ENCODE measurements at places on chromosomes 2 and 18. TPM values are rescaled to one million over a fixed set of nuclear protein-coding genes. Genes with fewer than 3 reads are reported as not detected.

MBP gene
- total RNA-seq: 55.7 TPM

CAVIN2 gene
- 0.15 TPM for total RNA-seq

HOXD11 gene
- total RNA-seq: not detected

ERCC3 gene
- total RNA-seq: 58.2 TPM

DUSP28 gene
- total RNA-seq: 3.6 TPM

GTF2A1L gene
- not detected for total RNA-seq

HES6 gene
- 4.8 TPM for total RNA-seq

LYPD6 gene
- not detected for total RNA-seq

MARCHF4 gene
- not detected for total RNA-seq

LYG1 gene
- total RNA-seq: 0.58 TPM

GALR1 gene
- total RNA-seq: not detected

STAT4 gene
- total RNA-seq: 38.0 TPM

LBX2 gene
- 0.39 TPM for total RNA-seq

KIAA2012 gene
- not detected for total RNA-seq

SRD5A2 gene
- not detected for total RNA-seq

ZNG1B gene
- 37.6 TPM for total RNA-seq

NR4A2 gene
- 1.9 TPM for total RNA-seq

UCN gene
- total RNA-seq: 2.4 TPM

LOXHD1 gene
- not detected for total RNA-seq

INHBB gene
- total RNA-seq: not detected

ST3GAL5 gene
- total RNA-seq: 7.6 TPM

C2orf78 gene
- total RNA-seq: not detected

CYS1 gene
- 0.09 TPM for total RNA-seq

ALKAL2 gene
- not detected for total RNA-seq

ALPP gene
- not detected for total RNA-seq

GCG gene
- not detected for total RNA-seq

OSBPL6 gene
- 1.0 TPM for total RNA-seq

SLC30A3 gene
- total RNA-seq: 0.50 TPM

PTH2R gene
- 0.29 TPM for total RNA-seq

ANKRD30BL gene
- not detected for total RNA-seq

HOXD1 gene
- not detected for total RNA-seq

AGXT gene
- total RNA-seq: not detected

RBM44 gene
- total RNA-seq: 2.1 TPM

DES gene
- not detected for total RNA-seq

ADD2 gene
- total RNA-seq: 2.0 TPM

EGR4 gene
- 0.11 TPM for total RNA-seq

CFAP65 gene
- not detected for total RNA-seq

PSMA8 gene
- 0.58 TPM for total RNA-seq

CDH19 gene
- total RNA-seq: not detected

ADCYAP1 gene
- total RNA-seq: not detected

PRSS56 gene
- not detected for total RNA-seq

MC2R gene
- total RNA-seq: not detected

MYO7B gene
- total RNA-seq: 0.19 TPM

NETO1 gene
- not detected for total RNA-seq

ONECUT2 gene
- total RNA-seq: 0.52 TPM

PRKAG3 gene
- not detected for total RNA-seq

ABCG5 gene
- not detected for total RNA-seq

CNOT11 gene
- 56.1 TPM for total RNA-seq

OSR1 gene
- total RNA-seq: not detected

CNGA3 gene
- total RNA-seq: not detected
